Endothelial cell (in vitro differentiated cells): ENCODE measurements at places on chromosomes 13 and 19.
A peak's percentile ranks its signal among the peaks of the same experiment; 100 is the strongest.

DNA sequence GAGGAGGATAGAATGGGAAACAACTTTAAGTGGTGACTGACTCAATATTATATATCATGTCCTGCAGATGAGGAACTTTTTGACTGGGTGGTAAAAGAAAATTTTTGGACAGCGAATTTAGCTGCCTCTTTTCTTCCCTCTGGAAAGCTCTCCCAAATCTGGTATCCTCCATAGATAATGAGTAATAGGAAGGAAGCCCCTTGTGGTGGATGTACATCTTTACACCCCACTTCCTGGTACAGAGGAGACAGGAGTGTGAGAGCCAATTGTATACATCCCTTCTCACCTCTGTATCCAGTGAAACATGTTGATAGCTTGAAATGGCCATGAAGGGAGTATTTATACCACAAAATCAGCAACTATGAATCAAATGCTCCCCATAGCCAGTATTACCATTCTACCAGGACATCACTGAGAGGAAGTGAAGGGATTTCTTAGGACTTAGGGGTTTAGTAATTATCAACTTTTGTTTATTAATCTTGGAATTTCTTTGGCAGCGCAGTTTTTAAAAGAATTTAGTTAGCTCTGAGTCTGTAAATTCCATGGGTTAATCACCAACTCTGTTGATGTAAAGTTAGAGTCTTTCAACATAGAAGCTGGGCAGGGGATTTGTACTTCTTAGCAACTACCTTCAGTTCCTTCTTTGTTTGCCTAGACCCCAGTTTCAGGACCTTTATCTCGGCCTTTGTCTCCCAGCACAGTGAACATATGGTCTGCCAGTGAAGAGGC lies 17.0 kb upstream of the TDRD3 start:
- DNase-seq = no peak

- peak; percentile 58 for DNase-seq
Observed at GRCh38 chr19:34985249-34986022, 14.7 kb upstream of the GRAMD1A start.

GRCh38 chr13:77508959-77509620 lies 26.4 kb upstream of the SCEL start:
- no peak for DNase-seq

GRCh38 chr13:32029684-32030083 lies 1.9 kb upstream of the FRY start:
- DNase-seq = no peak

- DNase-seq = peak; percentile 36
Observed at GRCh38 chr19:47479701-47480503, 4.1 kb downstream of the KPTN start.

DNA sequence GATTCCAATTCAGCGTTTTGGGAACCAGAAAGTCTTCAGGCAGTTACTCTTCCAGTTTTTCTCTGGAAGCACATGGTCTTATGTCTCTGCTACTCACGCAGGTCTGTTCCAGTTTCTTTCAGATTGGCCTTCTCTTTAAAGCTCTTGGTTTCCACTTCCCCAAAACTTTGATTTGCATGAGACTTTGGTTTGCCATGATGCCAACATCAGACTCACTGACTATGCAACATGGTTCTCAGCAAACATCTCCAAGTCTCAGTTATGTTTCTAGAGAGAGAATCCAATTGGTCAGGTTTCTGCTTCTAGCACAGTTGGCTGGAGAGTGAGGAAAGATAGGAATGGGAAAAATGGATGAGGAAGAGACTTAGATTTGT lies 3.1 kb downstream of the AKAP11 start:
- DNase-seq = no peak

DNA sequence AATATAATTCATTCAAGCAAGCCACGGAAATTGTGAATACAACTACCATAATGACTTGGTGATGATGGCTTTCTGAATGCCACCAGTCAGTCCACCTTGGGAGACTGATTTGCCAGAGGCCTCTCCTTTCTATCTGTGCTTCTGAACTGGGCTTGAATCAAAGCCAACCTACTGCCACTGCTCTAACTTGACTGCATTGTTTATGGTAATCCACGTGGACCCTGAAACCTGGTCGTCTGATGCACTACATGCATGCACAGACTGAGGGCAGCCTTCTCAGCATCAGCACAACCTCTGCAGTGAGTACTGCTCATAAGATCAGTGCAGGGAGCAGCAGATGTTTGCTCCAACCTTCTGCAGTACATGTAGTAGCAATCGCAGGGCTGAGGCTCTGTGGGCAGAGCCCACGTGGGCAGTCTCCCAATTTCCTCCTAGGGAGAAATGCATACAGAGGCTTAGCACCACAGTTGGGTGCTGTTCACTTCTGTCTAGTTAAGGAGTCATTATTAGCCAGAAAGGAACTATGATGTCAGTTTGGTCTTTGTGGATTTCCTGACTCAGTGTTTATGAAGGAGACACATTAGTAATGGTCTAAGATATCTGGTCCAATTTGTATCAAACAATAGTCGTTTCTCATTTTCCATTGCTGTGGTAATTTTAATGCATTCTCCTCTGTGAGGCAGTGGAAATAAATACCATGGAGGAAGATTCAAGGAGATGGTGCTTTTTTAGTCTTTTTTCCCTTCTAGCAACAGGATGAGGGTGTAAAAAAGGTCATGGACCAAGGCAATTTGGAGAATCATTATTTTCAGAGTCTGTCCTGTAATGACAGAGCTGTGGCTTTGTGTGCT lies 82.5 kb downstream of the AKAP11 start:
- DNase-seq = no peak

GRCh38 chr13:28820099-28821051 lies at the start of gene MTUS2:
Gene MTUS2 (plus strand): TSS chr13:28820339.
- peak; percentile 15 for DNase-seq

GRCh38 chr19:1155352-1156304 lies 18.4 kb downstream of the SBNO2 start:
- no peak for DNase-seq

GRCh38 chr19:36120092-36120983 lies 5.1 kb downstream of the TBCB start:
- no peak for DNase-seq

- DNase-seq = no peak
Observed at GRCh38 chr19:6215701-6216235, 64.0 kb downstream of the MLLT1 start.

DNA sequence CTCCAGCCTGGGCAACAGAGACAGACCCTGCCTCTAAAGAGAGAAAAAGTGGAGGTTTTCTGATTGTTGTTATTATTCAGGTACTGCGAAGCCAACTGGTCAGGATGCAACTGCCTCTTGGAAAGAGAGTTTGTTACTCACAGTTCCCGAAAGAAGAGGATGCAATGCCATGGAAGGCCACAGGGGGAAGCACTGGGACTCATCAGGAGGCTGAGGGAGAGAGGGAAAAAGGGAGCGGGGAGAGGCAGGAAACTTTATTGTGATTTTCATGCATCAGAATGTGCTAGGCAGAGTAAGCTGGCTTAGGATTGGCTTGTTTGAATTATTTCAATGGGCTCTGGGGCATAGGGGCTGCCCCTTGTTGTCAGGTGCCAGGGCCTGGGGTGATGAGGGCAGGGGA lies 27.6 kb downstream of the MYO9B start:
- DNase-seq = peak; percentile 25

- DNase-seq = no peak
Observed at GRCh38 chr13:54934121-54934520, 1905.5 kb downstream of the OLFM4 start.

GRCh38 chr13:75319254-75319653 lies 162.7 kb downstream of the TBC1D4 start:
- no peak for DNase-seq

DNA sequence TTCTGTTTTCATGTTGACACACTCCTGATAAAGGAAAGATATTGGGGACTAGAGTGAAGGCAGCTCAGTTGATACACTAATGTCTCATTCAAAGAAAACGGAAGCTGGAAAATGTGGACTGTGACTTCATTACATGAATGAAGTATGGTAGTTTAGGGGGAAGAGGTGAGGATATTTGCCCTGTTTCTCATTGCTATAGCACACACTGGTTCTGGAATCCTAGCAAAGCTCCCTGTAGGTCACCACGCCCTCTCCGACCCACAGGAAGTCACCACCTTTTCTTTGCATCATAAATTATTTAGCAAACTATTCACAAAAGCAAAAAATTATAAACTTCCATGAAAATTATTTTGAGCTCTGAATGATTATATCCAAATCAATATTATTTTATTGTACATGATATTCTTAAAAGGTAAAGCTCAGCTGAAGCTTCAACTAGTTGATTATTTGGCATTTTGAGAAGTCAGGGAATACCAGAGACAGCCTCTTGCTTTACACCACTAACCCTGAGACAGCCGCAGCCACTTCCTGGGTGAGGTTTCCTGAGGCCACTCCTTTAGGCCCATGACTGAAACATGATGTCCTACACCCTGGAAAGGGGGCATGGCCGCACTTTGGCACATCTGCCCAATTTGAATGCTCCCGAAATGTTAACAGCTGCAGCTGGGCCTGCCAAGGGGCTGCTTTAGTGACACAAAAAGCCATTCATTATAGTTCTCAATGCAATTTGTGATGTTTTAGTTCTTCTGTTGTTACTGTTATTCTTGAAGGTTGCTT lies 50.0 kb upstream of the WDFY2 start:
- DNase-seq = no peak

DNA sequence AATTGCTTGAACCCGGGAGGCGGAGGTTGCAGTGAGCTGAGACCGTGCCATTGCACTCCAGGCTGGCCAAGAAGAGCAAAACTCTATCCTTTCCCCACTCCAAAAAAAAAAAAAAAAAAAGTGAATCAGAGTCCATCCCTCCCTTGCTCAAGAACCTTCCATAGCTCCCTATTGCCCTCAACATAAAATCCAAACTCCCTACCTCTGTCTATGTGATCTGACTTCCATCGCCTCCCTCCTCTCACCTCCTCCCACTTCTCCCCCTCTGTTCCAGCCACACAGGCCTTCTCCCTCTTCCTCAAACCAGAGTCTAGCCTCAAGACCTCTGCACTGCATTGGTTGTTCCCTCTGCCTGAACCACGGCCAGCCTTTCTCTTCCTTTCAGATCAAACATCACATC lies 10.0 kb upstream of the TLE2 start:
- DNase-seq = no peak

DNA sequence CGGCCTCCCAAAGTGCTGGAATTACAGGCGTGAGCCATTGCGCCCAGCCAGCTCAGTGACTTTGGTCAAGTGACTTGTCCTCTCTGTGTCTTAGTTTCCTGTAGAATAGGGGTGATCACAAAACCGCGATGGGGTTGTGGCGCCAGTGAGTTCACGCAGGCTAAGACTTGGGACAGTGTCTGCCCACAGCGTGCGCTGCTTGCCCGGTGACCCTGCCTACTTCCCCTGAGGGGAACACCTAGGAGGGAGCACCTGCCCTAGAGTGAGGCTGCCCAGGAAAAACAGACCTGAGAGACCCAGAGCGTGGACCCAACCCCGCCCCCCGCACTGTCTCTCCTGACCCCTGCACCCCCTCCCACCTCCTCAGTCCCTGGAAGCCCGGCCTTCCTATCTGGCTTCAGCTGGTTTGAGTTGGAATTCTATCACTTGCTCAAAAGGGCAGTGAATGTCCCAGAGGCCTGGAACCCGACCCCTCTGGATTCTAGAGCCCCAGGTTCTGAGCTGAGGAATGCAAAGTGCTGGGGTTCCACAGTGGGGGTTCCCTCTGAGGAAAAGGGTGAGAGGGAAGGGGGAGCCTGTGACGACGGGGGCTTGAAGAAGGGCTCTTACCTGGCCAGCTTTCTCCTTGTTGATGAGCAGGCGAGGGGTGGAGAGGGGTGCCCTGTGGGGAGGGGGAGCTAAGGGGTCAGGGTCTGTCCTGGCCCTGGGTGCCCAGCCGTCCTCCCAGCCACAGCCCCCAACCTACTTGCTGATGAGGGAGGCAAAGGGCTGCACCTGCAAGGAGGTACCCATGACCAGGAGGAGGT lies 2.2 kb upstream of the RINL start:
- no peak for DNase-seq

- DNase-seq = peak; percentile 76
Observed at GRCh38 chr13:40666933-40667621, 636 bp upstream of the FOXO1 start.
